Breast epithelium (tissue), 4 donors: ENCODE measurements at places on chromosomes 5 and 9. TPM values are rescaled to one million over a fixed set of nuclear protein-coding genes. Genes with fewer than 3 reads are reported as not detected.

Gene LCP2
- total RNA-seq: 41.4 TPM

Gene UNC13B
- 36.6 TPM for total RNA-seq

Gene OR13C2
- not detected for total RNA-seq

DNA sequence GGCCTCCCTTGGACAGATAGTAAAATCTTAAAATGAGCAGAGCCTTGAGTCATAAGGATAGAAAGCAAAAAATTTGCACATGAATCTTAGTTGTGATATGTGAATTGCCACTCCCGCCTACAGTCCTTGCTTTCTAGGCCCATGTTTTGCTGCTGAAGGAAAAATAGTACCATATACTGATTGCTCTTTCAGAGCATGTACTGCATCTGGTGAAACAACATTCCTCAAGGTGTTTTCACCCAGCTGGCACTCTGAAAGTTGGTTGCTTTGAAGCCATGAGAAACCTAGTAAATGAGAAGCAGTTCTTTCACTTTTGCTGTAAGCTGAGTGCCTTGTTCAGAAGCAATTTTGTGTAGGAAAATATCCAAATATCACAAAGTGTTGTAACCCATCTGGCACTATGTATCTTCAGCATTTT, 10.3 kb downstream of the CDC37L1 start:
- DNase-seq: no peak
- H3K4me1 ChIP-seq: no peaks in the 10 kb centered on the region
- H3K36me3 ChIP-seq: peaks cover 3% of the 10 kb centered on the region
- peak overlapping the region; percentile 43 for H3K27ac ChIP-seq

Gene PCDHGA6
- total RNA-seq: 8.5 TPM

- peak overlapping the region; percentile 19 for H3K4me3 ChIP-seq
- H3K27me3 ChIP-seq: no peaks in the 10 kb centered on the region
- H3K4me1 ChIP-seq: peaks cover 10% of the 10 kb centered on the region
- H3K27ac ChIP-seq: peak overlapping the region; percentile 77
Observed at GRCh38 chr9:91177661-91178280, 183.9 kb downstream of the AUH start.

DNA sequence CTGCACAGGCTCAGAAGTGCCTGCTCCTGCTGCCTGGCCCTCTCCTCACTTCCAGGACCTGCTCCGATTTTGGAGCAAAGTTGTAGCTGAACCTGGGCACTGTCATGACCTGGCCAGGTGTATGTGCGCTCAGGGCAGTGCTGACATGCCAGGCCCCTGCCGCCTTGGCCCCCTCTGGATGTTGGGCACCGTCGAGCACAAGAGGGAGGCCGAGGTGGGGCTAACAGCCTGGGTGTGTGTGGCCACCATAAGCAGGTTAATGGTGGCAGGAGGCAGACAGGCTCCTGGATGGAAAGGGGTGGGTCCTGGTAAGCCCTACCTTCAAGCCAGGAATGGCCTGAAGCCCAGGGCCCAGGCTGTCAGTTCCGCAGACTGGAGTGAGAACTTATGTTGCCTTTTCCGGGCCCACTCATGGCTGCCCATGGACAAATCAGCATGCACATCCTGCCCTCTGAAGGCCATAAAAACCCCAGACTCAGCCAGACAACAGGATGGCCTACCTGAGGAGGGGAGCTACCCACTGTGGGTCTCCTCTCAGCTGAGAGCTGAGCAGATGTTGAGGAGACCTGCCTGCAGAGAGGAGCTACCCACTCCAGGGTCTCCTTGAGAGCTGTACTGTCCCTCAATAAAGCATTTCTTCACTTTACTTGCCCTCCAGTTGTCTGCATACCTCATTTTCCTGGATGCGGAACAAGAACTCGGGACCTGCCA, 66.2 kb downstream of the NACC2 start:
- H3K27ac ChIP-seq: no peak overlapping the region
- H3K27me3 ChIP-seq: no peaks in the 10 kb centered on the region
- no peaks in the 10 kb centered on the region for H3K36me3 ChIP-seq
- H3K4me1 ChIP-seq: no peaks in the 10 kb centered on the region
- no peak overlapping the region for H3K4me3 ChIP-seq

DNA sequence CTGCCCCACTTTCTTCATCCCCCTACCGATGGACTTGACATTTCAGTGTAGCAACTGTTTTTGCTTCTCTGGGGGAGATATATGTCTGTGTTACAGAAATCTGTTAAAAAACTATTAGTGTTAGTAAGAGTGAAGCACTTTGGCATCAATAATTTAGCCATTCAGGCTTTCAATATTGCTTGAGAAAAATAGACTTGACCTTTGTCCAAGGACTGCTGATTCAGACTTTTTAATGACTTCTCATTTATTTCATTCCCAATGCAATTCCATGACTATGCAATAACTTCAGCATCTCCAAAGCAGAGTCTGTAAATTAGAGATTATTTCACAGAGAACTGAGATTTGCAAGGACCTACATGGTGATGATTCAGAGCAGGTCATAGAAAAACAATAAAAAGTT, 104.1 kb upstream of the SPEF2 start:
- no peaks in the 10 kb centered on the region for H3K36me3 ChIP-seq
- no peak overlapping the region for H3K27ac ChIP-seq
- DNase-seq: no peak
- H3K27me3 ChIP-seq: no peaks in the 10 kb centered on the region

GRCh38 chr5:139774980-139775661, 20.5 kb upstream of the PSD2 start:
- no peaks in the 10 kb centered on the region for H3K27me3 ChIP-seq
- no peak for DNase-seq
- H3K27ac ChIP-seq: no peak overlapping the region
- no peaks in the 10 kb centered on the region for H3K36me3 ChIP-seq
- no peak overlapping the region for H3K4me3 ChIP-seq

- H3K36me3 ChIP-seq: no peaks in the 10 kb centered on the region
- H3K27me3 ChIP-seq: no peaks in the 10 kb centered on the region
- no peak overlapping the region for H3K4me3 ChIP-seq
- no peak for DNase-seq
Observed at GRCh38 chr5:73126381-73126780, 6.0 kb downstream of the TMEM171 start.

DNA sequence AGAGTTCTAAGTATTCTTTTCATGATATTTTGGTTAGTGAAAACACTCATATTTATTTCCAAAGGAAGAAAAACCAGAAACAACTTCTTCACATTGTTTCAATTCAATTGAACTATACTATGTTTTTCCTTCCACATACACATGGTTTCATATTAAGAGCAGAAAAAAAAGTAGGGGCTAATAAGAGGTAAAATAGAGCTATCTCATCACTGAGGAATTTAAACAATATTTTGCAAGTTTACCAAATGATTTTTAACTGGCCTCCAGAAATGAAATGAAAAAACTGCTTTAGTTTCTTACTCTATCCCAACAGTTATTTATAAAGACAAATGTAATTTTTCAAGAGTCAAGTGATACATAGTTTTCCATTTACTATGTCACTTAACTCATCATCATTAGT, 233.5 kb downstream of the RFX3 start:
- no peaks in the 10 kb centered on the region for H3K27me3 ChIP-seq
- no peak for DNase-seq
- no peak overlapping the region for H3K4me3 ChIP-seq
- H3K4me1 ChIP-seq: no peaks in the 10 kb centered on the region
- H3K36me3 ChIP-seq: no peaks in the 10 kb centered on the region

Gene CDKN2B
- 70.1 TPM for total RNA-seq

- H3K27me3 ChIP-seq: no peaks in the 10 kb centered on the region
- H3K4me1 ChIP-seq: no peaks in the 10 kb centered on the region
- H3K36me3 ChIP-seq: no peaks in the 10 kb centered on the region
Observed at GRCh38 chr5:112317866-112318265, 101.2 kb downstream of the EPB41L4A start.

Gene SV2C
- 0.32 TPM for total RNA-seq

Gene SLC6A3
- 0.15 TPM for total RNA-seq

- H3K27ac ChIP-seq: no peak overlapping the region
- H3K27me3 ChIP-seq: no peaks in the 10 kb centered on the region
- H3K4me3 ChIP-seq: no peak overlapping the region
- H3K36me3 ChIP-seq: no peaks in the 10 kb centered on the region
- DNase-seq: peak; percentile 71
- no peaks in the 10 kb centered on the region for H3K4me1 ChIP-seq
Observed at GRCh38 chr5:180315762-180316212, 23.9 kb upstream of the MAPK9 start.

Gene KIF27
- total RNA-seq: 11.5 TPM

Gene PPP1R2B
- not detected for total RNA-seq

GRCh38 chr5:164637931-164638521, 1132.6 kb downstream of the MAT2B start:
- no peaks in the 10 kb centered on the region for H3K4me1 ChIP-seq
- H3K27me3 ChIP-seq: no peaks in the 10 kb centered on the region
- no peaks in the 10 kb centered on the region for H3K36me3 ChIP-seq

DNA sequence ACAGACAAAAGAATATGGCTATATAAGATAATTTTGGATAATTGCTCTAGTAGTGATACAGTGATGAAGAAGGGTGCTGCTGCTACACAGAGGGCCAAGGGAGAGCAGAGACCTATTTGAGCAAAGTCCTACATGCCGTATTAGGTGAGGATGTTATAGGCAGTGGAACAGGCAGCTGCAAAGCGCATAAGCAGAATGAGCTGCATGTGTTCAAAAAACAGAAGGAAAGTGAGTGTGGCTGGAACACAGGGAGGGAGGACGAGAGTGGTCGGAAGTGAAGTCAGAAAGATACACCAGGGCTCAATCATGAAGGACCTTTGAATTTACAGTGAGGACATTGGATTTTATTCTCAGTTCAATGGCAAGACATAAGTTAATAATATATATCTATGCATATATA, 35.4 kb downstream of the ITGA2 start:
- no peaks in the 10 kb centered on the region for H3K27me3 ChIP-seq
- H3K4me1 ChIP-seq: no peaks in the 10 kb centered on the region
- H3K27ac ChIP-seq: peak overlapping the region; percentile 64
- DNase-seq: no peak
- no peak overlapping the region for H3K4me3 ChIP-seq

GRCh38 chr9:78644359-78644758, 347.4 kb downstream of the PSAT1 start:
- no peak for DNase-seq
- no peaks in the 10 kb centered on the region for H3K27me3 ChIP-seq
- H3K36me3 ChIP-seq: no peaks in the 10 kb centered on the region
- no peak overlapping the region for H3K4me3 ChIP-seq
- no peak overlapping the region for H3K27ac ChIP-seq
- no peaks in the 10 kb centered on the region for H3K4me1 ChIP-seq

DNA sequence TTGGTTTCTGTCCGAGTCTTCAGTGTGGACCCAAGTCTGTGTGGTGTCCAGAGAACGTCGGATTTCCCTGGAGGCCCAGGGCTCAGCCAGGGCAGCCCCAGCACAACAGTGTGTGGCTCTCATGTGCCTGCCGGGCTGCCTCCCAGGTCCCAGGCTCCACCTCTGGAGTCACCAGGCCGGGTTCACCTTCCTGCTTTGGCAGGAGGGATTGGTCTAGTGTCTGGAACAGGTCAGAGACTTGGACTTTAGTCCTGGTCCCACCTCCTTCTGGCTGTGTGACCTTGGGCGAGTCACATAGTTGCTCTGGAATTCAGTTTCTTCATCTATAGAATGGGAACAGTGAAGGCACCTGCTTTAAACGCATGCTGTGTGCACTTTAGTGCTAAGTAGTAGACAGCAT, 3.2 kb downstream of the DOLPP1 start:
- H3K36me3 ChIP-seq: peaks cover 4% of the 10 kb centered on the region
- H3K27me3 ChIP-seq: no peaks in the 10 kb centered on the region
- no peak overlapping the region for H3K27ac ChIP-seq
- H3K4me1 ChIP-seq: no peaks in the 10 kb centered on the region
- H3K4me3 ChIP-seq: no peak overlapping the region

GRCh38 chr9:95974389-95974788, 98.9 kb downstream of the ERCC6L2 start:
- H3K27ac ChIP-seq: no peak overlapping the region
- no peaks in the 10 kb centered on the region for H3K27me3 ChIP-seq
- H3K36me3 ChIP-seq: peaks cover 10% of the 10 kb centered on the region
- no peaks in the 10 kb centered on the region for H3K4me1 ChIP-seq
- no peak overlapping the region for H3K4me3 ChIP-seq
- no peak for DNase-seq

DNA sequence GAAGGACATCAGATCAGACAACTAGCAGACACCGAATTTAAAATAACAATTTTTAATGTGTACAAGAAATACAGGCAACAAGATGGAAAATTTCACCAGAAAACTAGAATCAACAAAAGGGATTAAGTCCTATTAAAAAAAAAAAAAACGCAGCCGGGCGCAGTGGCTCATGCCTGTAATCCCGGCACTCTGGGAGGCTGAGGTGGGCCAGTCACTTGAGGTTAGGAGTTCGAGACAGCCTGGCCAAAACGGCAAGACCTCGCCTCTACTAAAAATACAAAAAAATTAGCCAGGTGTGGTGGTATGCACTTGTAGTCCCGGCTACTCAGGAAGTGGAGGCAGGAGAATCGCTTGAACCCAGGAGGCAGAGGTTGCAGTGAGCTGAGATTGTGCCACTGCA, 64.3 kb upstream of the UBAC1 start:
- no peak overlapping the region for H3K27ac ChIP-seq
- DNase-seq: no peak
- H3K4me1 ChIP-seq: no peaks in the 10 kb centered on the region
- no peak overlapping the region for H3K4me3 ChIP-seq
- no peaks in the 10 kb centered on the region for H3K27me3 ChIP-seq

DNA sequence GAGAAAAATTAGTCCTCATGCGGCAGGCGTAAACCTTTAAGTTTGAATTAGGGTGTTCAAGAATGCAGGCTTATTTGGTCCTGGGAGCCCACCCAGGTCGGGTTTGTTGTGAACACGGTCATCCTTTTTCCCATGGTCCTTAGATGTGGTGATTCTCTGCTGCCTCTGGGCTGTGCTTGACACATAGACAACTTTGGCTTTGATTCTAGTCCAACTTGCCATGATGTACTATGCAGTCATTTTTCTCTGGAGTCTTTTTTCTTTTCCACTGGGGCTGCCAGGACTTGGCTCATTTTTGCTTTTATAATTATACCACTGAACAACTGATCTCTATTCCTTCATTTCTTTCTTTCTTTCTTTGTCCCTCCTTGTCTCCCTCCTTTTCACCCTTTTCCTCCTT, 218.6 kb downstream of the SREK1 start:
- H3K27me3 ChIP-seq: no peaks in the 10 kb centered on the region
- H3K27ac ChIP-seq: no peak overlapping the region
- no peak for DNase-seq
- no peak overlapping the region for H3K4me3 ChIP-seq
- H3K36me3 ChIP-seq: no peaks in the 10 kb centered on the region
- H3K4me1 ChIP-seq: no peaks in the 10 kb centered on the region

DNA sequence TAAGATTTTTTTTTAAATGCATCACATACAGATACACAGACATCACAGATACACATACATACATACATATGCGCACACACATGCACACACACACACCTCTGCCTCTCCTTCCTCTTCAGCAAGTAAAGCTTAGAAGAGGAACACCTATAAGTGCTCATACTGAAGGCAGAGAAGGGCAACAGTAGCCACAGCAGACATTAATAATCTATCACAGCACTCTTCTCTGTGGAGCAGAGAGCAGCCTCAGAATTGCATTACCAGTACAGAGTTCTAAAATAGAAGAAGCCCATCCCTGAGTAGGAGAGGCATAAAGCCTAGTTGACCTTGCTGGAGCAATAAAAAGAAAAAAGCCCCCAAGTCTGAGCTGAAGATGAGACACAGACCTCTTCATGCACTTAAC, 110.6 kb downstream of the MLLT3 start:
- no peaks in the 10 kb centered on the region for H3K36me3 ChIP-seq
- no peaks in the 10 kb centered on the region for H3K27me3 ChIP-seq
- no peaks in the 10 kb centered on the region for H3K4me1 ChIP-seq
- no peak overlapping the region for H3K4me3 ChIP-seq
- no peak for DNase-seq
- H3K27ac ChIP-seq: no peak overlapping the region
